ENCODE measurements at places on chromosomes 3 and 15. TPM values are rescaled to one million over a fixed set of nuclear protein-coding genes. Genes with fewer than 3 reads are reported as not detected.

COL6A5 gene
- 0.13 TPM for polyA plus RNA-seq

DNA sequence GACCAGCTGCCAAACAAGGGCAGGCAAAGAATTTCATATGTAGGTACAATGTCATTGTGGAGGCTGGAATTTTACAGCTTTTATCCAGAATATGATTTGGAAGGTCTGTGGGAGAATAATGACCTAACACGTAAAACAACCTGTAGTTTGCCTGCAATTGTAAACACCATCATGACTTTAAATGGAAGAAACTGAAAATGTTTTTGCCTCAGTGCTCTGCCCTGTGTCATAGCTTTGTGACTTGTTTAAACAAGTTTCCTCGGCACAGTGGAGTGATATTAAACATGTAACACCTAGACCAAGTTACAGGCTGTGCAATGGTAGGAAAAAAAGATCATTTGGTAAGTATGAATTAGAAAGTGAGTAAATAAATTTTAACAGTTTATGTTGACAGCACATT, 171.6 kb upstream of the MBNL1 start:
- no peak for DNase-seq

MESP2 gene
- 0.27 TPM for polyA plus RNA-seq

TNFAIP8L3 gene
- polyA plus RNA-seq = 1.4 TPM

DNA sequence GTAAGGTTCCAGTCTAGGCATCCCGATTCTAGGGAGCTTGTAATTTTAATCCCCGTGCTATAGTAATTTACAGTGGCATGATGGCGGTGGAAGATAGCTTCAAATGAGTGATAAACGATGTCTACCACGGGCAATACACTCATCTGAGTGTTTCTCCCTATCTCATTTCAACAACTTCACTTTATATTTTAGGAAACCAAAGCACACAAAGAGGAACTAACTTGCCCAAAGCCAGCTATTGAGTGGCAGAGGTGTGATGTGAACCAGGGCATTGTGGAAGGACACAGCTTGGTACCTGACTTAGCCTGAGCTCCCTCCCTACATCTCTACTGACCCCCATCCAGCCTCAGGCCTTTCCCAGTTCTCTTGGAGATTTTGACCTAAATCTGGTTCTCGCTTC, 16.9 kb upstream of the FILIP1L start:
- no peak for DNase-seq

GRCh38 chr3:56557831-56558170, 826 bp downstream of the CCDC66 start:
- DNase-seq = no peak

P2RY1 gene
- polyA plus RNA-seq = 2.6 TPM

GCNT3 gene
- 0.68 TPM for polyA plus RNA-seq

BUB1B gene
- 35.9 TPM for polyA plus RNA-seq

DNA sequence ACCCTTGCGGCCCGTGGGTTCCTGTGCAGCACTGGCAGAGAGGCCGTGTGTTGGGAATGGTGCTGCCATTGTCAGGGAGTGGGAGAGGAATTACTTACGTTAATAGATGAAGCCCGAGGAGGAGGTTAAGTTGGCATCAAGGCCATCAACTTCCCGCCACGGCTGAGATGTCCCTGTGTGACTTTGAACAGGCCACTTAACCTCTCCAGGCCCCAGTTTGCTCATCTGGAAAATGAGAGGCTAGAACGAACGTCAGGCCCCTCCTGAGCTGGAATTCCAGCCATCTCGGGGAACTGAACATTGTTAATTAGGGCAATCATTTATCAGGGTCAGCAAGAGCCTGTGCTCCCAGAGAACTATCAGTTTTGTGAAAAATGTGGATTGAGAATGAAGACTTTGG, 91.4 kb upstream of the MYZAP start:
- no peak for DNase-seq

GRCh38 chr3:160150066-160150465, 75.2 kb upstream of the C3orf80 start:
- DNase-seq = no peak
